ENCODE measurements at places on chromosomes 2 and 18. TPM values are rescaled to one million over a fixed set of nuclear protein-coding genes. Genes with fewer than 3 reads are reported as not detected.

GRCh38 chr2:85326406-85327159 lies 1.2 kb downstream of the TGOLN2 start:
- peaks cover 64% of the 10 kb centered on the region for H3K4me1 ChIP-seq
- no peaks in the 10 kb centered on the region for H3K27me3 ChIP-seq
- H3K36me3 ChIP-seq, result peaks cover 34% of the 10 kb centered on the region

DNA sequence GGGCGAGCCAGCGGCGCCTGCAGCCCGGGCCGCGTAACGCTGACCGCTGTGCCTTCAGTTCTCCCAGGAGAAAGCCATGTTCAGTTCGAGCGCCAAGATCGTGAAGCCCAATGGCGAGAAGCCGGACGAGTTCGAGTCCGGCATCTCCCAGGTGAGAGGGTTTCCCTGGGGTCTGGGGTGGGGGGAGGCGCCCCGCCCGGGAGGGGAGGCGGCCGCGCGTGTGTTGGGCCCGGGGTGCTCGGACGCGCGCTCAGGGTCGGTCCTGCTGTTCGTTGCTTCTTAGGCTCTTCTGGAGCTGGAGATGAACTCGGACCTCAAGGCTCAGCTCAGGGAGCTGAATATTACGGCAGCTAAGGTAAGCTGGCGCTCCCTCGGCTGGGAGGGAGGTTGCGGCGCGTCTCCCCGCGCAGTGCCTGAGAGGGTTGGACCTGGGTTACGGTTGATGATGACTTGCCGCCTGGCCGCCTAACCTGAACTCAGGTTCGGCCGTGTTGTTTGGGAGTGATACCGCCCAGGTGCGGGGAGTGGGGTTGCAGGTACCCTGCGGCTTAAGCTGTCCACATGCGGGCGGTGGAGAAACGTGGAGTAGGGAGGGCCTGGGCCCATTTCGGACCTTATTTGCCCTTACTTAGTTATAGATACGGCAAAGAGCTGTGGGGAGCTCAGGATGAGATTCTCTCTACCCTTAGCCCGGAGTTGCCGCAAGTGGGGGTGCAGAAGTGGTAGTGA lies 638 bp downstream of the RPS7 start:
- H3K4me1 ChIP-seq, result peaks cover 36% of the 10 kb centered on the region
- H3K36me3 ChIP-seq, result peaks cover 45% of the 10 kb centered on the region
- H3K4me3 ChIP-seq, result peak overlapping the region; percentile 63

- peak overlapping the region; percentile 83 for H3K27ac ChIP-seq
- no peaks in the 10 kb centered on the region for H3K36me3 ChIP-seq
- DNase-seq, result no peak
- H3K4me3 ChIP-seq, result no peak overlapping the region
Measured at GRCh38 chr2:30503695-30504052, 56.6 kb downstream of the LCLAT1 start.

GRCh38 chr2:65300134-65300760 lies 72.6 kb downstream of the ACTR2 start:
- no peaks in the 10 kb centered on the region for H3K27me3 ChIP-seq
- no peak overlapping the region for H3K4me3 ChIP-seq
- H3K36me3 ChIP-seq, result no peaks in the 10 kb centered on the region
- no peak for DNase-seq
- peaks cover 29% of the 10 kb centered on the region for H3K4me1 ChIP-seq
- H3K27ac ChIP-seq, result peak overlapping the region; percentile 70

DNA sequence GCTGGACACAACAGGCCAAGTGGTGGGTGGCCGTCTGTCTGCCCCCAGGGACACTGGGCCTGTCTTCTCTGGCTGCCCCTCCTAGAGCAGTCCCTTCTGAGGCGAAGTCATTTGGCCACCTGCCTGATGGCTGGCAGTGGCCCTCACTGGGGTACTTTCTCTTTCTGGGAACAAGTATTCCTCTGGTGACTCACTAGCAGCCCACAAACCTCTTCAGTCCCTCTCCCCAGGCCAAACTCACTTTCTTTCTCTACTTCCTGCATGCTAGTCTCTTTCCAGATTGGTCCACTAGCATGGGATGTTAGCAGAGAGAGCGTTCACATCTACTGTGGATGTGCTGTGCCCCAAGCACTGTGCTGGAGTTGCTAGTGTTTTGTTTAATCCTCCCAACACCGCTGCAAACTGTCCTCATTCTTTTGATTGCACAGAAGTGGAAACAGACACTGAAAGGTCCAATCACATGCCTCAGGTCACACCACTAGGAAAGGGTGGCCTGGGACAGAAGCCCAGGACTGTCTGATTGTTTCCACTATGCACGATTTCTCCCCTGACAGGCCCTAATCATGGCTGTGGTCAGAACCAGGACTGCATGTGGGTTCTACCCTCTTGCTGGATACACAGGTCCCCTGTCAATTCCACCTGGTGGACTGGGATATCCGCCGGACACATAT lies 5.2 kb downstream of the DYSF start:
- H3K4me1 ChIP-seq, result peaks cover 8% of the 10 kb centered on the region
- no peaks in the 10 kb centered on the region for H3K36me3 ChIP-seq
- H3K4me3 ChIP-seq, result no peak overlapping the region

The ASXL3 gene
- total RNA-seq, result 3.1 TPM

The CENPA gene
- 4.0 TPM for total RNA-seq

The ZSWIM2 gene
- total RNA-seq, result not detected

The CROCC2 gene
- total RNA-seq, result 0.32 TPM

The SP110 gene
- total RNA-seq, result 22.9 TPM

Measured in left lung (tissue), 14 donors.